ENCODE measurements at places on chromosomes 7 and 10.

GRCh38 chr7:155463114-155463811 is 5.3 kb downstream of the EN2 start:
- no peak for DNase-seq

GRCh38 chr7:140534743-140535142 is 55.4 kb upstream of the MKRN1 start:
- peak; percentile 25 for DNase-seq

DNA sequence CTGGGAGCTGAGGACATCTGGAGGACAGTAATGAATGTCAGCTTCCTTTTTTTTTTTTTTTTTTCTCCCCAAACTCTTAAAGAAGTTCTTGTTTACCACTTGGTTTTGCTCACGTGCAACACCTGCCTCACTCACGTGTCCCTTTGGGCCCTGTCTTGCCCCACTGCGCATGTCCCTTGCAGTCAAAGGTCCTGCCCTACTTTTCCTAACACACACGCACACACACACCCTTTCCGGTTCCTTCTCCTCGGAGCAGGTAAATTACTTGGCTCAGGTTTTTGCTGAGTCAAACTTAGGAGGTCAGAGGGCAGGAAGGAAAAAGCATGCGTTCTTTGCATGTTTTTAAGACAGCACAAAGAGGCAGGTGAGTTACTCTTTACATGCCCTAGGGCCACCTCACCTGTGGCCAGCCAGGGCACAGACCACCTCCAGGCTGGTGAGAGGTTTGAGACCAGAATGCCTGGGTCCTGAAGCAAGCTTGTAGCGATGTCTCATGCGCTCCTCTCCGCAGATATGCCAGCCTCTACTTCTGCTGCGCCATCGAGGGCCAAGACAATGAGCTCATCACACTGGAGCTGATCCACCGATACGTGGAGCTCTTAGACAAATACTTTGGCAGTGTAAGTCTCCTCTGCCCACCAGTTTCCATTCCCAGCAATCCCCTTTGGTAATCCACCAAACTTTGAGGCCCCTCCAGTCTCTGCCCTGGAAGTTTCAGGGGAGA is 2.8 kb downstream of the AP1S1 start:
- DNase-seq: no peak

DNA sequence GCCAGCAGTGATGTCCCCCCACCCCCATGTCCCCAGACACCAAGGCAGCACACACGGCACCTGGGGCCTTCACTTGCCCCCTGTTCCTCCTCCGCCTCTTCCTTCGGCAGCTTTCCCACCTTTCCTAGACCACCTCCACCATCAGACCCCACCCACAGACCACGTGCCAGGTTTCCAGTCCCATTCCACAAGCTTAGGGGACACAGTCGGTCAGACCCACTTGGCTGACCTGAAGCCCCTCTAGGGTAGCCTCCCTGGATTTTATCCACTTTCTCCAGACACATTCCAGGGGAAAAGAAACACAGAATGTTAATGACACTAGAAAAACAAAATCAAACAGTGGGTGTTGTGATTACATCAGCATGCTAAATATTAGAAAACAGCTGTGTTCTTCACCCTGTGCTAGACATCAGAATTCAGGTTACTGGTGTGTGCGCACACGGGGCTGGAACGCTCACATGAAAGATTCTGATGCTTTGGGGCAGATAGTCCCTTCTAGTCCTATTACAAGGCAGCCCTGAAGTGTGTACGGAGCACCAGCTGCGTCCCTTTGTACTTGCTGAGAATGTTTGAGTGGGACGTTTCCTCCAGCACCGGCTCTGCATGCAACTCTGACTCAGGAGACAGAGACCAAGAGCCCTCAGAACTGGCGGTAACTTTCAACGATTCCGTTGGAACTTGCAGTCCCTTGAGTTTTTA is 75.5 kb upstream of the PPP2R2D start:
- no peak for DNase-seq

- DNase-seq: no peak
Measured at GRCh38 chr10:79380946-79381721, 33.9 kb downstream of the PPIF start.

- DNase-seq: no peak
Measured at GRCh38 chr10:132035476-132035875, 30.3 kb upstream of the JAKMIP3 start.

DNA sequence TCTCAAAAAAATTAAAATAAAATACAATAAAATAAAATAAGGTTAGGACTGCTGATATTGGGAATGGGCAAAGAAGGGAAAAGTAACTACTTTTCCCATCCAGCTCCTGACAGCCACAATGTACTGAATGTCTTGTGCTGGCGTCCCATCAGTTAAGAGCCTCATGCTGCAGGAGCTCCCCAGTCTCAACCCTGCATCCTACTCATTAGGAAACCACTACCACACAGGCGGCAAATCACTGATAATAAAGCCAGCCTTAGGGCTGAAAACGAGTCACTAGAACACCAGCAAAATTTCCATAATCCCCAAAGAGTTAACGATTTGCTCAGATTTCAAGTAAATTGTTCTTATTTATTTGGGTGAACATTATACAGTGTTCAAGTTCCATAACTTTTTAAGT is 4.3 kb downstream of the YWHAG start:
- no peak for DNase-seq

GRCh38 chr7:39240864-39241263 is 263.2 kb downstream of the POU6F2 start:
- DNase-seq: no peak

- DNase-seq: no peak
Measured at GRCh38 chr10:14579405-14579804, 195.3 kb downstream of the FAM107B start.

DNA sequence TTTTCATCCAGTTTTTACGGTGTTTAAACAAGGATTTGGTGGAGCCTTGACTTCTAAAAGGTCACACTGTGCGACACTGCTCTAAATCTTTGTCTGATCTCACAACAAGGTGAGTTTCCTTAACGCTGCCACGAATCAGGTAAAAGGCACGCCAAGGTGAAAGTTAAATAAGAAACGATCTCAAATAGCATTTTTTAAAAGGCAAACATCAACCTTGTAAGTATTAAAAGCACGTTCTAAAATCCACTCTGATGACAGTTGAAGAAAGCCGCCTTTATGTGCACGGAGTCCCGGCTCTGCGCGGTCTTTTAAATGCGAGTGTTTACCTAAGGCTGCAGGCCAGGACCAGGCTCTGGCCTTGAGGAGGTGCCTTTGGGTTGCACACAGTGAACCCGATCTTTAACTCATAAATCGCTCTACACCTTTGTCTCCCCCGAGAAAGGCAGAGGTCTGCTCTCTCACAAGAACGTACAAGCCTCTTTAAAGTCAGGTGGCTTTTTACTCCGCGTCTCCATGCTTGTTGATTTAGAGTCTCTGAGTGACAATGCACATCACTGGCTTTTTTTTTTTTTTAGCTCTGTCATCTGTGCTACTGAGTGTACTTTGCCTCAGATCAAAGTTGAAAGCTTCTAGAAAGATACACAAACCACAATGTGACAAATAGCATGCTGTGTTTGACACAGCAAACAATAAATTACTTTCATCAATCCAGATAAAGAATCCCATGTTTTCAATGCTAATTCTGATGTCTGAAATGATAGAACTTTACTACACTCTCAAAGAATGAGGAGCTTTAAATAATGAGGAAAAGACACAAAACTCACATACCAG is 25.9 kb upstream of the RNF32 start:
- DNase-seq: no peak

- DNase-seq: peak; percentile 85
Measured at GRCh38 chr7:55369427-55370400, 4.6 kb downstream of the LANCL2 start.
